Cardiac atrium fibroblast (primary cell): ENCODE measurements at places on chromosomes 6 and 20. TPM values are rescaled to one million over a fixed set of nuclear protein-coding genes. Genes with fewer than 3 reads are reported as not detected.

Gene CLPSL1
- total RNA-seq = not detected in 2 replicates

Gene ESR1
- under 0.01 and 0.16 TPM in 2 replicates for total RNA-seq

Gene TRIM38
- 7.0 and 9.2 TPM in 2 replicates for total RNA-seq

Gene CCDC28A
- 10.8 and 13.8 TPM in 2 replicates for total RNA-seq

Gene BPI
- total RNA-seq = not detected in 2 replicates

Gene SIM1
- total RNA-seq = not detected in 2 replicates

Gene TGM3
- total RNA-seq = not detected in 2 replicates

Gene ISM1
- total RNA-seq = not detected in 2 replicates

Gene RSPH4A
- total RNA-seq = 0.32 TPM in 1 of 2 replicates, not detected in the other

Gene RBM38
- 4.9 and 8.6 TPM in 2 replicates for total RNA-seq

Gene HNF4A
- not detected in 2 replicates for total RNA-seq

Gene MUC21
- not detected in 2 replicates for total RNA-seq

Gene HIVEP2
- 5.8 and 13.9 TPM in 2 replicates for total RNA-seq

Gene CFAP61
- total RNA-seq = not detected in 2 replicates

Gene SLC17A9
- 6.3 and 19.3 TPM in 2 replicates for total RNA-seq

Gene UST
- 16.6 and 20.1 TPM in 2 replicates for total RNA-seq

Gene ULBP2
- 10.5 and 10.7 TPM in 2 replicates for total RNA-seq

Gene GJA10
- total RNA-seq = not detected in 2 replicates

Gene CASS4
- 5.7 and 17.0 TPM in 2 replicates for total RNA-seq

Gene C2
- total RNA-seq = 0.97 and 2.2 TPM in 2 replicates

Gene CGA
- not detected in 2 replicates for total RNA-seq
